ENCODE measurements at places on chromosomes 12 and 14.
A peak's percentile ranks its signal among the peaks of the same experiment; 100 is the strongest.

- no peak for DNase-seq
Measured at GRCh38 chr14:43336351-43336750, 1170.7 kb downstream of the FSCB start.

- DNase-seq = no peak
Measured at GRCh38 chr12:51961834-51962233, 10.3 kb downstream of the ACVR1B start.

DNA sequence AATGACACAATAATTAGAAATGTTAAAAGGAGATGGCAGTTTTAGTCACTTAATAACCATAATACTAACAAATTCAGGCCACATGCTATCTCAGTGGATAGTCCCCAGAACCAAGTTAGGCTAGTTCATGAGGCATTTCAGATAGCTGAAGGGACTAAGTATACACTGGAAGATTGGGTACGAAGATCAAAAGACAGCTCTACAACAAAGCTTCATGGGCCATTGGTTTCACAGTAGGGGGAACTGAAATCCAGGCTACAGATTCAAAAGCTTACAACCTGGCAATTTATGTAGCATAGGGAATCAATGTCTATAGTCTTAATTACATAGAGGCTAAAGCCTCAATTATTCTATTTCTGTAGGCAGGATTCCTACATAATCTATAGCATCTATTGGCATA, 343.0 kb downstream of the RGS6 start:
- DNase-seq = no peak

GRCh38 chr12:8453021-8453513, 2.7 kb upstream of the CLEC6A start:
- DNase-seq = no peak

GRCh38 chr12:116954710-116955381, 44.1 kb downstream of the FBXW8 start:
- DNase-seq = no peak

DNA sequence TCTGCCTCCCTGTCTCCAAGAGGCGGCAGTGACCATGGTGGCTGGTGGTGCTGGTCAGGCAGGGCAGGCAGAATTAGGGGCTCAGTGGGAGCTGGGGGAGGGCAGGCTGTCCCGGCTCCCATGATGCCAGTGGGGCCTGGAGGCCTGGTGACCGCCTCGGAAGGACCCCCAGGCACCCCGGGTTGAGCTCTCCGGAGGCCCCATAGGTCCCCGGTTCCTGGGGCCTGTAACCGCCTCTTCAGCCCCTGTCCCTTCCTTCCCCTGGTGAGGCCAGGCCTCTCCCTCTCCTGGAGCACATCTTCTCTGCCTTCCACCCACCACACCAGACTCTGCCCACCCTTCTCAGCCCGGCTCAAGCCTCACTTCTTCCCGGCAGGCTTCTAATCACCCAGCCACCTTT, 117.7 kb upstream of the GSC start:
- DNase-seq = no peak

DNA sequence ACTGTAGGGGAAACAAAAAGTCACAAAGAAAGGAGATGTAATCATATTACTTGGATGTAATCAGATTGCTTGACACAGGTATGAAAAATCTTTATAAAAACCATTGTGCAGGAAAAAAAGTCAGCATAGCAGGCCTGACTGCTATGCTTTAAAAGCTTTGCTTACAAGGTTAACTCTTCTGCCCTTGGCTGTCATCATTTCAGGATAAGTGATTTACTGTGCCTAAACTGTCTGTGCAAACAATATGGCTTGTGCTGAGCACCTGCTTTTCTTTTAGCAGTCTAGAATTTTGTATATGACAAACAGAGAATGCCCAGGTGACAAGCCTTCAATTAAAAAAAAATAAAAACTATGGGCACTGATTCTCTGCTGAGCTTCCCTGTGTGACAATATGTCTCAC, 63.8 kb upstream of the PLEKHG7 start:
- DNase-seq = peak; percentile 31

- DNase-seq = no peak
Measured at GRCh38 chr14:65151609-65151956, 49.3 kb upstream of the MAX start.

- DNase-seq = no peak
Measured at GRCh38 chr14:32559590-32559989, 230.5 kb downstream of the AKAP6 start.

- no peak for DNase-seq
Measured at GRCh38 chr12:56645201-56645716, 525 bp downstream of the ATP5F1B start.

DNA sequence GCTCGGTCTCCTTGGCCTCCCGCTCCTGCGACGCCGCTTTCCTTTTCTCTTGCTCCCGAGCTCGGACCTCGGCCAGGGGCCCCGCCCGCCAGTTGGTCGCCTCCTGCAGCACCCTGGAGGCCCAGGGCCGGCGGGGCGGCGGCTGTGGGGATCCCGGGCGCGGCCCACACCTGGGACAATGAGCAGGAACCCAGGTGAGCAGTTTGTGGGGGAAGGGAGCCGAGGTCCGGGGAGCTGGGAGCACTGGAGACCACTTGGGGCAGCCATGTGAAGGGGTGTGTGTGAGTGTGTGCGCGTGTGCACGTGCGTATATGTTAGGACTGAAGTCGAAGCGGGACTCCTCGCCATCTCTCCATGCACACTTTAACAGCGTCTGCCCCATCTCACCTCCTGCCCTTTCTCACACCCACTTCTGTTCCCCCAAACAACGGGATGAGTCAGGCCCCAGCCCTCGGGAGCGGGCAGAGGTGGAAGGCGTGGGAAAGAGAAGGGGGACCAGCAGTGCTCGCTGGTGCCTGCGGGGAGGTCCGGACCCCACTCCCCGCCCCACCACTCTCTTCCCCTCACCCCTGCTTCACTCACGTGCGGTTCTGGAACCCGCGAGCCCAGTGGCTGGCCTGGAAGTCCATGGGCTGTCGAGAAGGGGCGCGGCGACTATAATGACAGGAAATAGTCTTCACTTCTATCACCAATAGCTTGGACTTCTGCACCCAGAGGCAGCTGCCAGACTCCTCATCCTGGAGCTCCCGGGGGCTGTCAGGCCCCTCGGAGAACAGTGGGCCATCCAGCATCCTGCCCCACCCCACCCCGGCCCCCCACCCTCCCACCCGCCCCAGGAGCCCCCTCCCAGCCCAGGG, 450 bp downstream of the DDN start:
- no peak for DNase-seq

GRCh38 chr14:71187633-71188356, 280.5 kb downstream of the PCNX1 start:
- no peak for DNase-seq

- DNase-seq = no peak
Measured at GRCh38 chr14:92362781-92363235, 39.8 kb downstream of the SLC24A4 start.

All from NCI-H1436 (cell line).